Tibial nerve (tissue), 4 donors: ENCODE measurements at places on chromosomes 1 and 21.
A peak's percentile ranks its signal among the peaks of the same experiment; 100 is the strongest.

- DNase-seq: no peak
Measured at GRCh38 chr1:6547301-6547700, 7.0 kb downstream of the NOL9 start.

DNA sequence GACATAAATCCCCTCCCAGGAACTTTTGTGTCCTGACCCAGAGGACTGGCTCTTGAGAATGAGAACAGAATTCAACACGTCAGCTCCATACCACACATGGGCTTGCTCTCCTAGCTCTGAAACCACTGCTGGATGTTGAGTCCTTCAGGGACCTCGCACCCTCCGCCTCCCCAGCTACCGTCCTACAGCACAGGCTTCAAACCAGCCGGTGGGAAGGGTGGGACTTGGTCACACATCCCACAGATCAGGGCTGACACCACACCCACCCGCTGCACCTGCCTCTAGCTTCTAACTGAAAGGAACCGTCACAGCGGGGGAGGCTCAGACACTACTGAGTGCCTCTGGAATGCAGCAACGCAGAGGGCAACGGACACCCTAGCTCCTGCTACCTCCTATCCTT is 24.0 kb downstream of the MRAP start:
- DNase-seq: no peak

DNA sequence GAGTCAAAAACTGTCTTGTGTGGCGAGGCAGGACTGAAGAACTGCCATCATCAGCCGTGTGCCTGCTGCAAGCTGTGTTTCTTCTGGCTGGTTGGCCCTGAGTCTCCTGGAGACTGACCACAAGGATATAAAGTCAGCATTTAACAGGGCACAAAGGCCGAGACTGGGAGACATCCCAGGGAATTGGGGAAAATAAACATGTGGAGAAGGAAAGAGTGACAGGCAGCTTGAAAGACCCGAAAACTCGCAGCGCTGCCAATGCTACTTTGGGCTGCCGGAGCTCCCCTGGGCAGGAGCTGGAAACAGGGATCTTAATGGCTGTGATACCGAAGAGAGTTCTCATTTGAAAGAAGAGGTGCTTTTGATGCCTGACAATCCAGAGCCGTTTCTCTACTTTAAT is 125.3 kb upstream of the HMGB4 start:
- DNase-seq: no peak

- no peak for DNase-seq
Measured at GRCh38 chr1:119361620-119362344, 6.8 kb upstream of the HAO2 start.

DNA sequence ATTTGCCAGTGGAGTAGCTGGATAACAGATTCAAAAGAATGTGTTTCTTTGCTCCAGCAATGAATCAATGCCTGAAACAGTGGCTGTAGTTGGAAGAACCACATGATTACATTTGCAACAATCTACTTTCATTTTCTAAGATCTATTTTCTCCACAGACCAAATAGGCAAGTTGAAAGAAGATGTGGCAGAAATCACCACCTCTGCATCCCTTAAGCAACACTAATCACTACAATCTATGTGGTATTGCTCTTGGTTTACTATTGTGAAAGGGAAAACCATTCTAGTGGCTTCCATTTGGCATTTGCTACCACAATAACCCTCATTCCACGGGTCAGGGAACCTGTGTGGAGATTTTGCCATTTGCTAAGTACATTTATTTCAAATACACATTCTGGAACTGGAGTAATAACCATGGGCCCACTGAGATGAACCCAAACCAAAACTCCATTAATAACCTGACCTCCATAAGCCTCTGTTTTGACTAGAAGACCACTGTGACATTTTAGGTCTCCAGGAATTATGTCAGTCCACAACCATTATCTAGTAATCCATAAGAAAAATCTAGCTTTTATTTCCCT is 66.3 kb downstream of the C1orf185 start:
- no peak for DNase-seq

- peak; percentile 38 for DNase-seq
Measured at GRCh38 chr1:56453016-56453415, 126.3 kb downstream of the PLPP3 start.

GRCh38 chr1:151825751-151826660 is 5.6 kb downstream of the RORC start:
- no peak for DNase-seq

GRCh38 chr1:40974945-40975344 is 4.6 kb upstream of the CTPS1 start:
- no peak for DNase-seq
